ENCODE measurements at places on chromosomes 2 and 18.

DNA sequence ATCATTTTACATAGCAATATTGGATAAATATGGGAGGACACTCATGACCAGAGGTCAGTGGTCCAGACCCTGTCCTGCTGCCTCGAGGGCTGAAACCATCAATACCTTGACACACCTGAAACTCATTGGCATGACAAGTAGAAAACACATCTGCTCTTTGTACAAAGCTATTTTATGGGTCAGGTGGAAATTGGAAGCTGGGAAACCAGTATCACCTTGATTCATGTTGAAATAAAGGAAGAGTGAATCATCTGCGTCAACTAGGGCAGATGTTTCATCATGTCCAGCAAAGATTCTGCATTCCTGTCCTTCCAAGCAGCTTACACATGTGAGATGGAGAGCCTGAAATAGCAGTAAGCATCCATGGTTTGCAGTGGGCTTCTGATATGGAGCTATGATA lies 80.0 kb upstream of the ERBB4 start:
- DNase-seq, result peak; percentile 35

DNA sequence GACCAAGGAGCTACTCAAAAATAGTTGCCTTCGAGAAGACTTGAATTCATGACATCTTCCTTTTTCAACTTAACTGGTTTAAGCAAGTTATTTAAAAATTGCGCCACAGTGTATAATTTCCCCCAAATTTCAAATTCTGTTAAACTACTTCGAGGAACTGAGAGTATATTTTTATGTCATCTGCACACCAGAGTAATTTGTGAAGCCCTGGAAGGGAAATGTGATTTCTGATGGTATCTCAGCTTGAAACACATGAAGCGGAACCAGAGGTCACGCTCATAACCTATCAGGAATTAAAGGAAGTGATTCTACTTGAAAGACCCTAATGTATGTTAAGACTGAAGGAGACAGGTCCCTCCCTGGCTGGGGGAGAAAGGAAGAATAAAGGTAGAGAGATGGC lies 33.9 kb upstream of the DARS1 start:
- no peak for DNase-seq

GRCh38 chr2:16755442-16755841 lies 89.8 kb upstream of the CYRIA start:
- DNase-seq, result no peak

GRCh38 chr2:191148281-191148680 lies 2.5 kb downstream of the STAT4 start:
- no peak for DNase-seq

DNA sequence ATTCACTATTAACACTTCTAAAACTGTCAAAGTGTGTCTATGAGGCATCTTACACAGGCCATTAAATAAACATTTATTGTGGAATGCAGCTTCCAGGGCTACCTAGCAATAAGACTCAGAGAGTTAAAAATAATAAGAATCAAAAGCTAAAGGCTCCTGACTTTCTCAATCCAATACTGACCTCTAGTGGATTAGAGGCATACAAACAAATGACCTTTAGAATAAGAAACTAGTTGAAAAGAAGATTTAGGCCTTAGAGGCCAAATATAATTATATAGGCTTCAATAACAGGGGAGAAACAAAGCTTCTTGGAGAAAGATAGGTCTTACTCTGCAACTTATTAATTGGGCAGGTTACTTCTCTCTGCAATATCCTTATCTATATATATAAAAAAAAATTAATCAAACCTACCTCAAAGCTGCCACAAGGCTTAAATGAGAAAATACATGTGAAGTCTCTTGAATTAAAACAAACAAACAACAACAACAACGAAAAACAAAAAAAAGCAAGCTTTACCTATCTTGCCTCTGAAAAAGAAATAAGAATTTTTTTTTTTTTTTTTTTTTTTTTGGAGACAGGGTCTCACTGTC lies 246.1 kb downstream of the EXOC6B start:
- DNase-seq, result peak; percentile 41

DNA sequence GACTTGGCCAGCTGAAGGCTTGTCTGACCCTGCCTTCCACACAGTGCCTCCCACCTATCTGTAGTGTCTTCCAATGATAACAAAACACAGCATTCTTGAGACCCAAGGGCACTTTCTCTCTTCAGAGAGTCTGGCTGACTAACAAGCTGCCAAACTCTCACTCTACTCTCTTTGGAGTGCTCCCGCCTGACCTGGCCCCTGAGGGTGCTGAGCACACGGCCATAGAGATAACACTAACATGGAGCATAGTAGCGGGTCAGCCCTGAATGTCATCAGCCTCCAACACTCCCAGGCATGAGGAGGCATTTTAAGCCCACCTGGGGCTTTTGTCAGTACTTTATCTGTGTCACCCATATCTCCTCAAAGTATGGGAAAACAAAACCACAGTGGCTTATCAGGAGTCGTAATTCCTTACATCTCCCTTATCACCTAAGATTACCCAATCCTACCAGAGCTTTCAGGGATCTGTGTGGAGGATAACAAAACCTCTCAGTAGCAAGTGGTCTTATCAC lies 160.3 kb upstream of the TCF4 start:
- no peak for DNase-seq

- DNase-seq, result no peak
Observed at GRCh38 chr2:80193566-80193965, 111.0 kb downstream of the LRRTM1 start.

- no peak for DNase-seq
Observed at GRCh38 chr2:1714291-1715064, 29.8 kb downstream of the PXDN start.

- DNase-seq, result no peak
Observed at GRCh38 chr2:122323927-122324326, 568.5 kb downstream of the TSN start.

- peak; percentile 70 for DNase-seq
Observed at GRCh38 chr18:8654503-8655451, 45.5 kb downstream of the RAB12 start.

GRCh38 chr2:61807036-61807757 lies 46.7 kb downstream of the FAM161A start:
- DNase-seq, result no peak

DNA sequence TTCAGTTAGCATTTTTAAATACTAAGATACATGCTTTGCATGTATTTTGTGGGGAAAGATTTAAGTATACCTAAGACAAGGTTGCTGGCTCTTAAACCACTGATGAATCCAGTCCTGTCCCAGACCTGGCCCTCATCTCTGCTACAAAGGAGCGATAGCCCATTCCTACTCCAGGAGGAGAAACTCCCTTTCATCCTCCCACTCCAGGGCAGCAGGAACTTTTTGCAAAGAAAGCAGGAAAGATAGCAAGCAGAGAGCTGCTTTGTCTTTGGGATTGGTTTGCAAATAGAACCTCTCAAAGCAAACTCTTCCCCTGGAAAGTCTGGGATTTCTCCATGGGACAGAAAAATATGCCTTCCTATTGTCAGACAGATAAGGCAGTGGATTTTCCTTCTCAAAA lies 43.6 kb upstream of the COPS8 start:
- DNase-seq, result no peak

DNA sequence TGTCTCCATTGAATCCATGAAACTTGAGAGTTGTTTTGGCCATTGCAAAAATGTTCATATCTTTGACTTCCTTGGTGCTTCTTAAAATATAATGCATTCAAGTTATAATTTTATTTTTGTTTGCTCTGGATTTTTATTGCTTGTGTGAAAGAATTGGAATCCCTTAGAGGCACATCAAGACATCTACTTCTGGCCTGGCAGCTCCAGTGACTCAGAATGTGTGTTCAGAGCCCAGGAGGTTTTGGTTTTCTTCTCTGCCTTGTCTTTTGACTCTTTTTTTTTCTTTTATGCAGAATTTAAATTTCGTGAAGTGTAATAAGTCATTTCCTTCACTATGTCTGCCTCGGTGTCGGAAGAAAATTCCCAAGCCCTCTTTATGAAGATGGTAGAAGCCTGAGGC lies 180.2 kb downstream of the LTBP1 start:
- peak; percentile 57 for DNase-seq

GRCh38 chr18:48580782-48581181 lies 42.0 kb downstream of the CTIF start:
- DNase-seq, result peak; percentile 46

DNA sequence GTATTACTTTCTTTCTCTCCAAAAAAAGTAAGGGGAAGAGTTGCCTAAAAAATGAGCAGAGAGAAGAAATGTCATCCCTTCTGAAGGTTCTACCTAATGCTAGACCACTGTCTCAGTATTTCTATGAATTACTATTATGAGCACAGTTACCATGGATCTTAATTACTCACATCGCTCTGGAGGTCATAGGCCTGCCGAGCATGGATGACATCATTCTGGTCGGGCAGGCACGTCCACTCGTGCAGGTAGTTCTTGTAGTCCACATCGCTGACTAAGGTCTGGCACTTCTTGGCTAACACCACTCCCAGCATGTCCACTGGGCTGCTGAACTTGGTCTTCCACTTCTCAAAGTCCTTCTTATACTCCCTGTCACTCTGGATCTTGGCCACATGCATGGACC lies 106.9 kb downstream of the NEB start:
- DNase-seq, result no peak

DNA sequence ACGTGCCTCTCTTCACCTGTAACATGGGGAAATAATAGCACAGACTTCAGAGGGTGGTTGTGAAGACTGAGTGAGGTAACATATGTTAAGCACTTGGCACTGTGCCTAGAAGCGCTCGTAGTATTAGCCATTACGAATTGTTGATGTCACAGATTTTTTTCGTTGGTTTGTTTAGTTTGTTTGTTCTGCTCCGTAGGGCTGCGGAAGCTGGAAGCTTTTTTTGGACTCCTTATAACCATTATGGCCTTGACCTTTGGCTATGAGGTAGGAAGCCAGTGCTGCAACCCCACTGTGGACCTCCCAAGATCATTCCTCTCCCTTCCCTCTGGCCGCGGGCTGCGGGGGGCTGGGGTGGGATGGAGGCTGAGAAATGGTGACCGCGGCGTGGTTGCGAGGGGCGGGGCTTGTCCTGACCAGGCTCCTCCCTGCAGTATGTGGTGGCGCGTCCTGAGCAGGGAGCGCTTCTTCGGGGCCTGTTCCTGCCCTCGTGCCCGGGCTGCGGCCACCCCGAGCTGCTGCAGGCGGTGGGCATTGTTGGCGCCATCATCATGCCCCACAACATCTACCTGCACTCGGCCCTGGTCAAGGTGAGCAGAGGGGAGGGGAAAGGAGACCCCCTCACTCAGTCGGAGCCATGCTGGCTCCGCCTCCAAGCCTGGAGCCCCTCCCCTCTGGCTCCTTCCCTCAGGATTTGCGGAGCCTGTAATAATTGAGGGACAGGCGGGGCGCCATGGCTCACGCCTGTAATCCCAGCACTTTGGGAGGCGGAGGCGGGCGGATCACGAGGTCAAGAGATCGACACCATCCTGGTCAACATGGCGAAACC lies 5.5 kb downstream of the SLC11A1 start:
- peak; percentile 32 for DNase-seq

DNA sequence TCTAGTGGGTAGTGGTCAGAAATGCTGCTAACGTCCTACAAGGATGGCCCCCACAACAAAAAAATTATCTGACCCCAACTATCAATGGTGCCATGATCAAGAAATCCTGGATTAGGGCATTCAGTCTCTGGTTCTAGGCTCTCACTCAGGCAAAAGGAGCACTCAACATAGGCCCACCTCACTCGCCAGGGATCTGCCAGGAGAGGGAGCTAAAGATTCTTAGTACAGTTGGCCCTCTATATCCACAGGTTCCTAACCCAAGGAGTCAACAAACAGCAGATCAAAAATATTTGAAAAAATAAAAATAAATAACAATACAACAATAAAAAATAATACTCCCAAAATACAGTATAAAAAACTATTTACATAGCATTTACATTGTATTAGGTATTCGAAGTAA lies 10.0 kb downstream of the SLC4A5 start:
- DNase-seq, result peak; percentile 60

DNA sequence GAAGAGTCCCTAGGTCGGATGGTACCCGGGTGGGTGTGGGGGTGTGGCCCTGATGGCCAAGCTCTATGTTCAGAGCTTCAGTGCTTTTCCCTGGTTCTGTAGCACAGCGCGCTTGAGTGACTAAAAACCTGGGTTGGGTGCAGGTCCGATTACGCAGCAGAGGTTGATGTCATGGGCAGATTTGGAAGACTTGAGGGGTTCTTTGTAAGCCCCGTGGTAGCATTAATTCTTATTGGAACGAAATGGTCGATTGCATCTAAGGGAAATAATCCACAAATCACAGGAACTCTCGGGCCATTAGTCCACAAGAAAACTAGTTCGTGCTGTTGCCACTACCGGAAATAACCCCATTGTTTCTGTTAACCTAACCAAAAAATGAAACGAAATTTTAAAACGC lies 9.0 kb downstream of the HOXD8 start:
- peak; percentile 39 for DNase-seq

GRCh38 chr2:205768341-205768740 lies 86.0 kb downstream of the NRP2 start:
- DNase-seq, result no peak

GRCh38 chr2:156483741-156484173 lies 47.6 kb downstream of the GPD2 start:
- DNase-seq, result peak; percentile 9

DNA sequence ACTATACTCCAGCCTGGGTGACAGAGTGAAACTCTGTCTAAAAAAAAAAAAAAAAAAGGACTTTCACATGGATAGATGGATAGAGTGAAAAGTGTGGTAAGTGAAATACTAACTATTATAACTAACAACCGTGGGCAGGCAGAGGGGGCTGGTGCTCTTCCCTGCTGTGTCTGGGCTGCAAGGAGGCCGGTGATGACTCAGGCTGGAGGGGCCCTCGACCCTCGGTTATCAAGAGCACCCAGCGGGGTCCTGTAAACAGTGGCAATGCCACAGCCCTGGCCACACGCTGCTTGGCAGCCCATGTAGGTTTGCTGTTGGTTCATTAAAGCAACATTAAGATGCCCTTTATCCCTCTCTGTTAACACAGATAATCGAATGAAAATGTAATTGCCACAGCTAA lies 184.8 kb upstream of the RAB12 start:
- DNase-seq, result no peak

Data from GM03348 (cell line).